ENCODE measurements at places on chromosomes 6 and 20.

- DNase-seq = no peak
Observed at GRCh38 chr6:42407379-42407778, 44.3 kb downstream of the TRERF1 start.

GRCh38 chr6:134295953-134296553, 21.9 kb downstream of the SGK1 start:
- DNase-seq = no peak

GRCh38 chr6:24854077-24854666, 55.5 kb upstream of the ARMH2 start:
- DNase-seq = no peak

DNA sequence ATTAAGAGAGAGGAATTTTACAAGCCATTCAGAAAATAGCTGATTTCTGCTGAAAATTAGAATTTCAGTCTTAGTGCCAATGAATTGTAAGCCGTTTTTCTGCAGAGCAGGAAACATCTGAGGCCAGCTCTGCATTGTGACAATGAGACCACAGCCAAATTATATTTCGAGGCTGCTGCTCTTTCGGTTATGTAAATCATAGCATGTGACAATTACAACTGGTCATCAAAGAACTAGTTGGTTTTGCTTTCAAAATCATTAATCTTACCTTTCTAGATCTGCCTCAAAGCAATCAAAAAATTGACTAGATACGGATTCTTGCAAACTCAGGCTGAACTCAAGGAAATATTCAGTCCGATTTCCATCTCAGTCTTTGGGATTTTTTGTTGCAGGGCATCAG, 33.4 kb upstream of the INSM1 start:
- DNase-seq = no peak

GRCh38 chr6:44100088-44100550, 27.1 kb downstream of the MRPL14 start:
- DNase-seq = no peak

GRCh38 chr6:43468748-43469681, 8.4 kb upstream of the TJAP1 start:
- DNase-seq = no peak

DNA sequence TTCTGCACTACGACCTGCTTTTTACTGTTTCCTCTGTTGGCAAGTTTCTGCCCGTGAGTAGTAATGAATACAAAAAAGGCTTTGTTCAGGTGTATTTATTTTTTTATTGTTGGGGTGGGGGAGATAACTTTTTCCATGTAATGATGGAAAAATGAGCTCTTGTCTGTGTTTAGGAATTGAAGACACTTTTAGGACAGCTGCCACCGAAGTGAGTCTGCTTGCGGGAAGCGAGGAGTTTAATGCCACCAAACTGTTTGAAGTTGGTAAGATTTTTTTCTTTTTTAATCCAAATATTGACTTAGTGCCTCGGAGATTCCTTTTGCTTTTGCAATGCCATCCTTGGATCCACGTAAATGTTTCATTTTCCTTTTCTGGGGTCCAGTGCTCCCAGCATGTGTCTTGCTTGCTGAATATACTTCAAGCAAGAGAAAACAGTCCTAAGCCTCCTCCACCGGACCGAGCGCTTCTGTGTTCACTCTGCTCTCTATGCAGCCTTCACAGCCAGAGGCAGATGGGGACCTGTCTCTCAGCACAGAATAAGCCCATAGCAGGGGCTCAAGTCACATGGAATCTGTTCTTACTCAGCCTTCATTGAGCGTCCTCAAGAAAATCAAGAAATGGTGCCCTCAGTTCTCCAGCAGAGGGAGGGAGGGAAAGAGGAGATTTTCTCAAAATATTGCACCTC, 71.3 kb downstream of the ISM1 start:
- DNase-seq = no peak

GRCh38 chr6:27025351-27025750, 222.2 kb upstream of the PRSS16 start:
- DNase-seq = no peak

- no peak for DNase-seq
Observed at GRCh38 chr6:160222491-160222890, 36.1 kb downstream of the SLC22A2 start.

DNA sequence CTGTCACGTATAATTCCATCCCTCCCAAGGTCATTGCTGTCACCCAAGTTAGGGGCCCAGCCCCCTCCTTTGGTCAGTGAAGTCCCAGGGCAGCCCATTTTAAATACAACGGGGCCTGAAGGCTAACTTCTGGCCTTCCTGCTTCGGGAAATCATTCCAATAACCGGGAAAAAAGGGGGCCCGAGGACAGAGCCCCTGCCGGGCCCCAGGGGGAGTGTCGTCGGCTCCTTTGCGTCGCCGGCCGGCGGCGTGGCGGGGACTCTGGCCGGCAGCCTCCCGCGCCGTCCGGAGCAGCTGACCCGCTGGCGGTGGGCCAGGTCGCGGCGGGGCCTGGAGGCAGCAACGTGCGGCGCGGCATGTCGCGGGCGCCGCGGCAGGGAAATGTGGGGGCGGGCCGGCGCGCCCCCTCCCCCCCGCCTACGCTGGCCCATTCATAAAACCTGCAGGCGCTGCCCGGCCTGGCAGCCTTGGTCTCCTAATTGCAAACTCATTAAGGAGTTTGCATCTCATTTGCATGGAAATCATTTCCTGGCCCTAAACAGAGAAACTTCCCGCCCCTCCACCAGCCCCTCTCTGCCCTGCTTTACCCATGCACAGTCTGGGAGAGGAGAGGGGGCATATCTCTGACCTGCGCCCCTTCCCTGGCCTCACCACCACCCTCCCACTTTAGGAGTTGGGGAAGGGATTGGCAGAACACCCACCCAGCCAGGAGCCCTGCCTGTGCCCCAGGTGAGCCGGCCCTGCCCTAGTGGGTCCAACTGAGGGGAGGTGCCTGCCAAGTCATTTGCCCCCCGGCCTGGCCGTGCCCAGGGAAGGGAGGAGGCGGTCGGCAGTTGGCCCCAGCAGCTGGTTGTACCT, 50.7 kb downstream of the MRPL14 start:
- no peak for DNase-seq

DNA sequence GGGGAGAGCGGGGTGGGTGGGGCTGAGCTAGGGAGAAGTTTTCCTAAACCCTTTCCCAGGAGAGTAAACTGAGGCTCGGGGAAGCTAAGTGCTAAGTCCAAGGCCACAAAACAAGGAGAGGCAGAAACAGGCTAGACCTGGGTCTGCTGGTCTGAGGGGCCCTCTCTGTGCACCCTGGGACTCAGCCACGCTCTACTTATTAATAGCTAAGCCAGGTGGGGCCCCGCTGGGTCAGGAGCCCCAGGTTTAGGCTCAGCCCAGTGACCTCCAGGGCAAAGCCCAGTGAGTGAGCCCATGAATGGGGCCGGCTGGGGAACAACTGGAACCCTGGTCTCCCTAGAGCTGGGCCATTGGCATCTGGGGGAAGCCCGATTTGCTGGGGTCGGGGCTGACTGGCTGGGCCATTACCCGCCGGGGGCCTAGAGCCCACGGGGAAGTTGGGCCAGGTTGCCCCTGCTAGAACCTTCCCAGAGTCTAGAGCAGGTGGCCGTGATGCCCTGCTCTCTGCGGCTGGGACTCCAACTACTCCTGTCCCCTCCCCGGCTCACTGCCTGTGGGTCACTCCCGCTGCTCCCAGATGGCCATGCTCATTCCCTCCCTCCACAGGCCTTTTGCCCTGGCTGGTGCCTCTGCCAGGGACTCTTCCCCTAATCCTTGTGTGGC, 24.1 kb upstream of the NOL4L start:
- no peak for DNase-seq
